ENCODE measurements at places on chromosomes 12 and 14. TPM values are rescaled to one million over a fixed set of nuclear protein-coding genes. Genes with fewer than 3 reads are reported as not detected.

GRCh38 chr12:104551-105081 is 38.0 kb downstream of the IQSEC3 start:
- DNase-seq, result no peak

DNA sequence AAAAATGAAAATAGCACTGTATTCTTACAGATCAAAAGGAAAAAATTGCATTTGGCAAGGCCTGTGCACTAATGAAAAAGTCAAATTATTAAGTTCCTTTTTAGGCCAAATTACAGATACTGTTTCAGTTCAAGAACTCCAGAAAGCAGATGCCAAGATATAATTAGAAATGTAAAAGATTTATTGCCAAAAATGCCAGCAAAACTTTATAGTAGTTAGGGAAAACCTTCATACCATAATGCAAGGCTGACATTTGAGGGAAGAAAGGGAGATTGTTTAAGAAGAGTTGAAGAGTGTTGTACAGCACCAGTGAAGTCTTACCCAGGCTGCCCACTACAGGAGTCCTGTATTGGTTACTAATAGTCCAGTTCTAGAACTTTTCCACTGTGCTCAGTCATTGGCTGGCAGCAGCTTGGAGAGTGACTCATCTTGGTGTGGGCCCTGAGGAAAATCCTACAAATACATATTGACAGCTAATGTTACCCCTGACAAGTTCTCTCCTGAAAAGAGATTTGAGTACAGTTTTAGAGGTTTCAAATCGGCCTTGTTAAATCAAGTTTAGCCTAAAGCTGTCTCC is 600.4 kb downstream of the C12orf50 start:
- DNase-seq, result no peak

GRCh38 chr12:25553098-25553497 is at the start of gene LMNTD1:
Gene LMNTD1, minus strand, starts transcription at chr12:25553283. Its CDS starts 324 bp downstream, at chr12:25552959.
- DNase-seq, result no peak

GRCh38 chr14:78975734-78976133 is 805.6 kb downstream of the NRXN3 start:
- no peak for DNase-seq

DNA sequence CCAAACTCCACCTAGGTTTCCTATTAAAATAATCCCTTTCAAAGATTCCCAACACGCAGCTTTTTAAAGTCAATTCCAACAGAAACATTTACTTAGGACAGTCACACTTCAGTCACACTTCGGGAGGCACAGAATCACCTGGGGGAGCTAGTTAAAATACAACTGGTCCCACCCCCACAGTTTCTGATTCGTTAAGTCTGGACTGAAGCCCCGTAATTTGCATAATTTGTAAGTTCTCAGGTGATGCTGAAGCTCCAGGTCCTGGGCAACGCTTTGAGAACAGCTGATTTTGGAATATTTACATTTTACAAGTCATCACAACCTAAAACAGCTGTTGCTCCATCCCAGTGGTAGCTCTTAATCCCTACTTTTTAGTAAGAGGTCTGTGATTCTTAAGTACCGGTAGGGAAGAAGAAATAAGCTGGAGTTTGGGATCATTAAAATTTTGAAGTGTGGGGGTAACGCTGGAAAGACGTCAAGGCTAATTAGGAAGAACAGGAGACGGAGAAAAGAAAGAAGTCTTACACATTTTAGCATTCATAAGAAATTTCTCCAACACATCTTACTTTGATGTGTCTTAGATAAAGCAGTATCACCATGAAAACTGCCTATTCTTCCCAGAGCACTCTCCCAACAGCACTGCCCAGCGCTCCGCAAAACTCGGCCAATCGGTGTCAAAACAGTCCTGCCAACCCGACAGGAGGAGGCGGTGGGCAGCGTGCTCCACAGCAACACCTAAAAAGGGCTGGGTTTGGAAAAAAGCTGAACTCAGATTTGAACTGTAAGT is 1.1 kb downstream of the IPO8 start:
- no peak for DNase-seq

DNA sequence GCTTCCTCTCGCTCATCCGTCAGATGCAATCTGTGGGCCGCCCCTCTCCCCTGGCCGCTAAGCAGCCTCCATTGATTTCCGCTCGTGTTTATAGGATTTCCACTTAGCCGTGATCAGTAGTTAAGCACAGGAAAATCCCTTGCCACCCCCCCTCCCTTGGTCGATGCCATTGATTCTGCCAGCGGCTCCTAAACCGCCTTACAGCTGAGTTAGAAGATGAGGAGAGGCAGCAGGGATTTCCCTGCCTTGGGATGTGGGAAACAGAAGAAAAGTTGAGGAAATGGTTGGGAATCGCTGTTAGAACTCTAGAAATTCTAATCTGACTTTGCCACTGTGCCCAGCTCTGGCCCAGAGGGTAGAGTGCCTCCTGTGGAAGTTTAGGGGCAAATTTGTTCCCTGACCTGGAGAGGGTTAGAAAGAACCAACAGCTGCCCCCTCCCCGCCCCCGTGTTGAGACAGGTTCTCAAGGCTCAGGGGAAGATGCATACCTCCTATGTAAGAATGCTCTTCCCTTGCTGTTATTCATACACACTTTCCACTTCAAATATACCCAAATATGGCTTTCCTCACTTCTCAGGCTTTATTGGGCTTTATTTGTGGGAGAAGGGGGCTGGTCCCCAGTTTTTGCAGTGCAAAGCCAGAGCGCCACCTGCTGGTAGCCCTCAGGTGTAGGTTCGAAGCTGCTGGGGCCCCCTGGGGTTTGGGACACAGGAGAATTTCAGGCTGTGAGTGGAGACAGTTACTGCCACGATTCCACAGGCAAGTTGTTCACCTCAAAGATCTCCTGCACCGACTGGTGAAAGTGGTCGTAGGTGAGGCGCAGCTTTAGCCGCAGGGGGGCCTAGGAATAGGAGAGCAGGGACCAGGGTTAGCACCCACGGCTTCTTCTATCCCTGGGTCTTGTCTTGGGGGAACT is 3.2 kb downstream of the THTPA start:
- DNase-seq, result peak; percentile 27

The HNF1A gene
- not detected for polyA plus RNA-seq

- no peak for DNase-seq
These were observed 4.5 kb downstream of the DDHD1 start for GRCh38 chr14:53148671-53149070.

- no peak for DNase-seq
These were observed 70.8 kb downstream of the HSPB8 start for GRCh38 chr12:119249383-119250155.

The PZP gene
- polyA plus RNA-seq, result not detected

The OR6C2 gene
- not detected for polyA plus RNA-seq

DNA sequence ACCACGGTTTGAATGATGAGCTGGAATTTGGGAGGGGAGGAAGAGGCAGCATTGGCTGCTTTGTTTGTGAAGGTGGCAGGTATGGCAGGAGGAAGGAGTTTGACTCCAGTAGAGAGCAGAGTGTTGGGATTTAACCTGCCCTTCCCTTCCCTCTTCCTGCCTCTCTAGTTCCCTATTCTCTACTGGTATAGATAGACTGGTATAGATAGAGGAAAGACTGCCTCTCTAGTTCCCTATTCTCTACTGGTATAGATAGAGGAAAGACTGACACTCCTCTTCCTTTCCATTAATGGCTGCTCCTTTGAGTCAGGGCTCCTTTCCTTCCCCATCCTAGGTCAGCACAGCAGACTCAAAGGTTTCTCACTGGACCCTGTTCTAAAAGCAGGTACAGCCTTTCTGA is 8.4 kb upstream of the SYCP3 start:
- DNase-seq, result no peak

The TAS2R13 gene
- polyA plus RNA-seq, result 0.10 TPM

The KRT80 gene
- 2.1 TPM for polyA plus RNA-seq

GRCh38 chr12:18651525-18651924 is 86.3 kb downstream of the PLCZ1 start:
- DNase-seq, result no peak

- no peak for DNase-seq
These were observed 13.4 kb downstream of the MYL2 start for GRCh38 chr12:110906985-110907384.

GRCh38 chr12:39722504-39722903 is 102.9 kb upstream of the ABCD2 start:
- no peak for DNase-seq

DNA sequence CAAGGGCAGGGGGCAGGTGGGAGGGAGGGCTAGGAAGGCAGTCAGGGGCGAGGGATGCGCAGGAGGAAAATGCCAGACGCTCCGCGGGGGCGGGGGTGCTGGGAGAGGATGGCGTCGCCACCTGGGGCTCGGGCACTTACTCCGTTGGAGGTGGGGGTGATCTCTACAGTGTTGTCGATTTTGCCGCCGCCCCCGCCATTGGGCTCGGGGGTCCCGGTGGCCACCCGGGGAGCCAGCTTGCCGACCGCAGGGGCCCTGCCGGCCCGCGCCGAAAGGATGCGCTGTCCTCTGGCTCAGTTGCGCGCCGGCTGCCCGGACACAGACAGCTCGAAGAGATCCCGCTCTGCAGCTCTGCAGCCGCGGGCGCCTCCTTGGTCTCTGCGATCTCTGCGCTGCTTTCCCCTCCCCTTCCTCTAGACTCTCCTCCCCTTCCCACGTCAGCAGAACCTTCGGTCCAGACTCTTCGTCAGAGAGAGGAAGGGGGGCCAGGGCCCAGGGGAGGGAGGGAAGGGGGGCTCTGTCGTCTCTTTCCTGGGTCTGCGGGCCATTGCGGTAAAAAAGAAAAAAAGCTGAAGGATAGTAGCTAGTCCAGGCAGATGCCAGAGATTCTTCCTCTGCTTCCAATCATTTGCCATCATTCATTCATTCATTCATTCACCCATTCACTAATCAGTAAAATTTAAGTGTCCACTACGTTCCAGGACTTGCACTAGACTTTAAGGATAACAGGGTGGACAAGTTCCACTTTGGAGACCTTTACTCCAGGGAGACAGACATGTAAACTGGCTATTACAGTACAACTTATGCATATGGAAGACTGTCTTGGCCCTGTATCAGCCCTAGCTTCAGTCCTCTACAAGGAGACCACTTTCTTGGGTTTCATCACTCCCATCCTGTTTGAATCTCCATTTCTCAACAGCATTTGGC is at the start of gene SLC22A17:
SLC22A17 (minus strand) TSS at position 382 of the 927 bp plus-strand sequence.
- DNase-seq, result peak; percentile 81

DNA sequence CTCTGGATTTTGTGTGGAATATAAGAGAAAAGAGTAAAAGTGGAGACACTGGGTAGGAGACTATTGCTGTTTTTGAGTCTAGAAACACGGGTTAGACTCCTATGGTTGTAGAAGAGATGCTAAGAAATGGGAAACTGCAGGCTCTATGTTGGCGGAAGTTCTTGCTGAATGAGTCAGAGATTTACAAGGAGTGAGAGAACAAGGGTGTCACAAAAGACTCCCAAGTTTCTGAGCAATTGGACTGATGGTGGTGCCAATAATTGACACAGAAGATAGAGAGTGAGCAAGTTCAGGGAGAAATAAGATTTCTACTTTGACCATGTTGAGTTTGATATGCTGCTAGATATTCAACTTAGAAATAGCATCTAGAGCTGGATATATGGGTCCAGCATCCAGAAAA is 2.6 kb upstream of the PRKD1 start:
- no peak for DNase-seq

DNA sequence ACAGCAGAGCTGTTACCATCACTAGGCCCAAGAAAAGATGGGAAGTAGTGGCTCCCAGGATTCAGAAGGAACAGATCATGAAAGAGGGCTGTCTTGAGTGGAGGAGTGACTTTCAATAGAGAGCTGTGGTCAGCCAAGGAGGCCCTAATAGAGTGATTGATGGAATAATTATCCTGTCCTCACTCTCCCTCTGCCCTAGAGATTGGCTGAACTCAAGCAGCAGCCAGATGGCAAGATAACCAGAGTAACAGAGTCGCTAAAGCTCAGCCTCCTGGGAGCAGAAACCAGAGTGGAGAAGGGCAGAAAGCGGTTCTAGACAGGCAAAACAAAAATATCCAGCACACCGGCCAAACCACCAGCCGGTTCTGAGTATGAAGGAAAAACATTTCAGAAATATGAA is 23.1 kb downstream of the GMFB start:
- no peak for DNase-seq

DNA sequence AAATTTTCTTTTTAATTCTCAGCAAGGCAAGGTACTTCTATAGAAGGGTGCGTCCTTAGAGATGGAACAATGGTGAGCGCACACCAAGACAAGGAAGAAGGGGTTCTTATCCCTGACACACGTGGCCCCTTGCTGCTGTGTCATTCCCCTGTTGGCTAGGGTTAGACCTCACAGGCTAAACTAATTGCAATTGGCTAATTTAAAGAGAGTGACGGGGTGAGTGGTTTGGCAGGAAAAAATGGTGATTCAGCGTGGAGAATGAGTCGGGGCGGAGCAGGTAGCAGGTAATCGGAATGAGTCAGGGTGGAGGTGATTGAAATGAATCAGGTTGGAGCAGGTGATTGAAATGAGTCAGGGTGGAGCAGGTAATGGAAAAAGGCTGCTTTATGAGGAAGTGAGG is 36.3 kb upstream of the HECTD1 start:
- no peak for DNase-seq

GRCh38 chr14:64671591-64671990 is 32.6 kb upstream of the PLEKHG3 start:
- peak; percentile 39 for DNase-seq

- DNase-seq, result no peak
These were observed 17.3 kb upstream of the EIF5 start for GRCh38 chr14:103316721-103317121.

DNA sequence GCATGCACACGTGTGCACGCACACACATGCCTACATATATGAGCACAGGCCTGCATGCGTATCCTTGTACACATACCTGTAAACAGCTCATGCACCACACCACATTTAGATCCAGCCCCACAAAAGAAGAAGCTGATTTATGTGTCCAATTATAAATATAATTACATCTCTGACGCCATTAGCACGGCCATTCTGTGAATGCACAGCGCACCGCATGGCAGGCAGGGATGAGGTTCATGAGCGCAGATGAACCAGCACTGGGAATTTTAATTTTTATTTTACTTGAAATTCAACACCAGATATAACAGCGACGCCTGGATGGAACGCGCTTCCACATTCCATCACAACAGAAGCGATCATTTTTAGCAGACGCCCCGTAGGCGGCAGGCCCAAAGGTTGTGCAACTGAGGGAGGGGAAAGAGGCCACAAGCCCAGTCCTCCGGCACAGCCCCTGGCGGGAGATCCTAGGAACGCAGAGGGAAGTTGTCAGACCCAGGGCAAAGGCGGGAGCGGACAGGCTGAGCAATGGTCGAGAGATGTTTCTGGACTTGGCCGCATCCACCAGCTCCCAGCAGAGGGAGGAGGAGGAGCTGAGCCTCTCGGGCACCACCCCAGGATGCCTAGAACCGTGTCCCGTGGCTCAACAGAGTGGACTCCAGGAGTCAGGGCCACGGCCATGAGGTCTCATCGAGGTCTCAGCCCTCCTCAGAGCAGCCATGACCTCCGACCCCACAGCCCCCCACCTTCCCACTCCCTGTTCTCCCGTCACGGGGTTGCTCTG is 37.9 kb upstream of the GALNT9 start:
- DNase-seq, result no peak

- no peak for DNase-seq
These were observed 37.0 kb downstream of the B4GALNT3 start for GRCh38 chr12:496736-497135.

GRCh38 chr12:107108995-107109508 is 15.7 kb upstream of the CRY1 start:
- no peak for DNase-seq
